ENCODE measurements at places on chromosomes 4 and X. TPM values are rescaled to one million over a fixed set of nuclear protein-coding genes. Genes with fewer than 3 reads are reported as not detected.

SMIM10 gene
- polyA plus RNA-seq = 15.0 TPM

LRIT3 gene
- 0.03 TPM for polyA plus RNA-seq

- no peak for DNase-seq
Observed at GRCh38 chr4:47469951-47470350, 6.4 kb upstream of the COMMD8 start.

DNA sequence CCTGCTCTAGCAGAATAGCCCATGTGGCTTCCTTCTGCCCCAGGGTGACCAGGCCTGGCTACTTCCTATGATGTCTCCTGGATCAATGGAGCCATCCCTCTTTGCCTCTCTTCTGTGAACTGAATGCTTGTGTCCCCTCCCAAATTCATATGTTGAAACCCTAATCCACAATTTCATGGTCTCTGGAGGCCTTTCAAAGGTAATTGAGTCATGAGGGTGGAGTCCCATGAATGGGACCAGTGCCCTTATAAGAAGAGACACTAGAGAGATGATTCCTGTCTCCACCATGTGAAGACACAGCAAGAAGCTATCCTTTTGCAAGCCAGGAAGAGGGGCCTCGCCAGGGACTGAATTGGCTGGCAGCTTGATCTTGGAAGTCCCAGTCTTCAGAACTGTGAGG lies 18.4 kb downstream of the CCKAR start:
- no peak for DNase-seq

DNA sequence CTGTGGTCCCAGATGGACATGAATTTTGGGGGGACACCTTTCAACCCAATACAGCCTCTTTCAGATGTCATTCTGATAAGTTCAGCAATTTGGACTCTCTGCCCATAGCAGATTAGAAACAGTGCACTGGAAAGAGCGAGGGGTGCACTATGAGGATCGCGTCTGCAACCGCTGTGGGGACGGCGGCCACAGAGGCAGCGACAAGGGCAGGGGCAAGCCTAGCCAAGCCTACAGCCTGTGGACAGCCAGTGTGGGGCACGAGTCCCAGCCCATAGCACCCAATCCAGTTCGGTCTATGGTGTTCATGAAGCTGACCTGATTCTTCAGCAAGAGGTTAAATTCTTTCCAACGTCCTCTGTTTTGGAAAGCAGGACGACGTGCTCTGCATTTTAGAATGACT lies 9.7 kb upstream of the NSG1 start:
- no peak for DNase-seq

- no peak for DNase-seq
Observed at GRCh38 chrX:23901060-23901459, 6.7 kb downstream of the APOO start.

GRCh38 chrX:84933956-84934556 lies 69.6 kb upstream of the APOOL start:
- DNase-seq = no peak

GRCh38 chrX:12489341-12489740 lies 301.9 kb upstream of the PRPS2 start:
- no peak for DNase-seq

GRCh38 chr4:2322227-2322626 lies 60.3 kb upstream of the MXD4 start:
- no peak for DNase-seq

DNA sequence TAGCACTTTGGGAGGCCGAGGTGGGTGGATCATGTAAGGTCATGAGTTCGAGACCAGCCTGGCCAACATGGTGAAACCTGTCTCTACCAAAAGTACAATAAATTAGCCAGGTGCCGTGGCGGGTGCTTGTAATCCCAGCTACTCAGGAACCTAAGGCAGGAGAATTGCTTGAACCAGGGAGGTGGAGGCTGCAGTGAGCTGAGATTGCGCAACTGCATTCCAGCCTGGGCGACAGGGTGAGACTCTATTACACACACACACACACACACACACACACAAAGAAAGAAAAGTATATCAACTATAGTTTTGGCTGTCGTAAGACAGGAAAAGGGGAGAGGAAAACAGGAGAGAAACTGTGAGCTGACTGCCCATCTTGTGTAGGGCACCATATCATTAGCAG lies 171.7 kb downstream of the ADAMTS3 start:
- no peak for DNase-seq

RAB9B gene
- 4.4 TPM for polyA plus RNA-seq

DNA sequence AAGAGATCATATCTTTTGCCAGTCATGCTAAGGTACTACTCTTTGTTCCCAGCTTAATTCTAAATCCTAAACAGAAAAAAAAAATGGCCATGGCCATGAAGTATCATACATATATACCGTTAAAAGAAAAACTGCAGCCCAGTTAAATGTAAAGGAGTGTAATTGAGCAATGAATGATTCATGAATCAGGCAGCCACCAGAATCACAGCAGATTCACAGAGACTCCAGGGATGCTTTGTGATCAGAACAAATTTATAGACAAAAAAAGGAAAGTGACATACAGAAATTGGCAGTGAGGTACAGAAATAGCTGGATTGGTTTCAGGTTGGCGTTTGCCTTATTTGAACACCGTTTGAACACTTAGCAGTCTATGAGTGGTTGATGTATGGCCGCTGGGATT lies 42.1 kb upstream of the PDGFC start:
- no peak for DNase-seq

- no peak for DNase-seq
Observed at GRCh38 chr4:56863441-56864139, 42.1 kb upstream of the SPINK2 start.

DNA sequence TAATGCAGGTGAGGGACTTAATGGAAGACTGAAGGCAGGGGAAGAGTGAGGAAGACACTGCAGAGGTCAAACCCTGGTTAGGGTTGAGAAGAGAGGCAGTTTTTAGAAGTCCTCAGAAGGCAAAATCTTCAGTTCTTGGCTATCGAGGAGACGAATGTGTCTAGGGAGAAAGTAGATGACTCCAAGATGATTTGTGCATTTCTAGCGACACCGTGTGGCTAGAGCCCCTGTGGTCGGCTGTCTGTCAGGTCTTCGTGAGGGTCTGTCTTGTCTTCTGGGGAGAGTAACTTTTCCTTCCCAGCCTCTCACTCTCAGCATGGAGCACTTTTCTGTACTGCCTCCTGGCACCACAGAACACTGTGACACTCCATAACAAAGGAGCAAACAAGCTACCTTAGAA lies 458.1 kb downstream of the STIM2 start:
- peak; percentile 6 for DNase-seq

- no peak for DNase-seq
Observed at GRCh38 chr4:116058129-116058528, 944.7 kb upstream of the NDST4 start.

GRCh38 chr4:84032372-84032771 lies 466.7 kb downstream of the NKX6-1 start:
- DNase-seq = no peak

DNA sequence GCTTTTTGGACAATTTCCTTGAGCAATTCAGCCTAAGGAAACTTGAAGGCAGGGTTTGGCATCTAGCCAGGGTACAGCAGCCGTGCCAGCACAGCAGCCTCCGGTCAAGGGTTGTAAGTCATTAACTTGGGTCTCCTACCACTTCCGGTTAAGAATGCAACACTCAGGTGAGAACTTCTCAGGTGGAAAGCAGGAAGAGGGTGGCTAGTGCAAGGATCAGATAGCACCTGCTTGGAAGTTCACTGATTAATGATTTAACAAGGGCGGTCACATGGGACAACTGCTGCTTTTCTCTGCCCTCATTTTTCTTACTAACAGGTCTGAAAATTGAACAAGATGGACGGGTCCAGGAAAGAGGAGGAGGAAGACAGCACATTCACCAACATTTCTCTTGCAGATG lies 30.1 kb upstream of the SCOC start:
- peak; percentile 15 for DNase-seq

GRCh38 chrX:13380211-13380610 lies 60.4 kb upstream of the ATXN3L start:
- DNase-seq = no peak

DNA sequence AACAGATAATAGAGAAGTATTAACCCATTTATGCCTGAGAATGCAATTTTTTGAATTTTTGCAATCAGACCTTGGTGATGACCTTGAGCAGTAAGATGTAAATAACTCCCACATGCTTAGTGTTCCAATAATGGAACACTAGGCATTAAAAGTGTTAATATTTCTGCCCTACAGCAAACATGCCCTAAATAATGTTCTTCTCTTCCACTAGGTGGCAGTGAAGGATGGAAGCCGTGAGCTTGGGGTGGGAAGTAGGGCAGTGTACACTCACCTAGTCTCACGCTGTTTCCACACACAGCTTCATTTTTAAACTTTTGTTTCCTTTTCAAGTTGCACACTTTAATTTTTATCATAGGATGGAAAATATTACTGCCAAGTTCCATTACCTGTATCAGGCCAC lies 613.1 kb upstream of the HS3ST1 start:
- no peak for DNase-seq

GRCh38 chrX:40687169-40687568 lies 39.8 kb upstream of the CXorf38 start:
- DNase-seq = no peak

GRCh38 chrX:39749135-39749534 lies 348.6 kb downstream of the BCOR start:
- no peak for DNase-seq

- no peak for DNase-seq
Observed at GRCh38 chr4:148975464-148975863, 533.2 kb upstream of the NR3C2 start.

DNA sequence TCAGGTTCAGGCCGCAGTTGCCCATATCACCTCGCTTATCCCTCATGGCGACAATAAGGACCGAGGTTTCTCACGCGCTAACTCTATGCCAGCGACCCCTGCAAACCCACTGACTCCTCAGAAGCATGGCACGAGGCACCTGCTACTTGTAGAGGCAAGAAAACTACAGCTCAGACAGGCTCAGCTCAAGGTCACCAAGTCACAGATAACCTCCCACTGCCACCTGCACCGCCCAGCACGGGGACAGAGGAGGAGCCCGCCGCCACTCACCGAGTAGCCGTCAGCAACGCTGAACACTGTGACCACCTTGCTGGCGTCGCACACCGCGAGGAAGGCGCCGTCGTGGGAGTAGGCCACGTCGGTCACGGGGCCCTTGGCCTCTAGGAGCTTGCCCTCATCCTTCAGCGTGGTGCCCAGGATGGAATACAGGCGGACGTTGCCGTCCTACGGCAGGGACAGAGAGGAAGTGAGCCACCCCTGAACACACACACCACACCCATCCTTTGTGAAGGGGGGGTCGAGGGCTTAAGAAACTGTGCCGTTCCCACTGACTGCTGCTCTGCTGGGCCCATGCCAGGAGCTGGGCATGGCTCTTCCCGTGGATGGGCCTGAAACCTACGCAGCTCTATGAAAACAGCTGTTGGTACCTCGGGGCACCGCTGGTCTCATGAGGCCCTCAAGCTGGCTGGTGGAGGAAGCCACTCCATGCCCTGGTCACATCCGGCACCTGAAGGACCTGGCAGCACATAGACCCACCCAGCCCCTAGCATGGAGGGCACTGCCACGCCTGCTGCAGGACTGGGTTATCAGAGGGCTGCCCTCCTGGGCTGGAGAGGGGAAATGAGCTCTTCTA lies 38.9 kb downstream of the WDR1 start:
- DNase-seq = no peak

- no peak for DNase-seq
Observed at GRCh38 chrX:44889824-44890223, 16.8 kb downstream of the KDM6A start.

XKRX gene
- not detected for polyA plus RNA-seq

MAGEA9B gene
- not detected for polyA plus RNA-seq

DNA sequence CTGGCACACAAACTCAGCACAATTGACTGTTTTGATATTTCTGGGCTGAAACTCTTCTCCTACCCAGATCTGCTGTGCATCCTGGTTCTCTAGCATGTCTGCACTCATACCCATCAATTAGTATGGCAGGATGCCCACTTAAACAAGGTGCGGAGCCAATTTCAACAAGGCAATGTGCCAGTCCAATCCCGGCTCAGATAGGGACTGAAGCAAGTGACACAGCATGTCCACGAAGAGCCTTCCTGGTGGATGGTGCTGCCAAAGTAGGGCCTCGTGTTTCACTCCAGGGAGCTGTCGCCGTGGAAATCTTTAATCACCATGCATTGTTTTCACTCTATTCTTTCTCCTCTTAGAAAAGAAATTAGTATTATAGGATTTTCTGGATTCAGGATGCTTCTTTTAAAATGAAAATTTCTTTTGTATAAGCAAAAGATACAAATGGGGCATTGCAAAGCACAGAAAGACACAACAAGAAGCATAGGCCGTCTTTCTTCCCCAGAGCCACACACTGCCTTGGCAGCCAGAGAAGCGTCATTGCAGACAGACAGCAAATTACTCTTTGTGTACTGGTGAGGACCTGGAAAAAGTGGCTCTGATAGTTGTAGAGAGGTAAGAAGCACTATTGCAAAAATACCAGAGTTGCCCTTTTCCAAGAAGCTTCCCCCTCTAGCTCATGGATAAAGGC lies 40.6 kb upstream of the LSM6 start:
- DNase-seq = no peak

DNA sequence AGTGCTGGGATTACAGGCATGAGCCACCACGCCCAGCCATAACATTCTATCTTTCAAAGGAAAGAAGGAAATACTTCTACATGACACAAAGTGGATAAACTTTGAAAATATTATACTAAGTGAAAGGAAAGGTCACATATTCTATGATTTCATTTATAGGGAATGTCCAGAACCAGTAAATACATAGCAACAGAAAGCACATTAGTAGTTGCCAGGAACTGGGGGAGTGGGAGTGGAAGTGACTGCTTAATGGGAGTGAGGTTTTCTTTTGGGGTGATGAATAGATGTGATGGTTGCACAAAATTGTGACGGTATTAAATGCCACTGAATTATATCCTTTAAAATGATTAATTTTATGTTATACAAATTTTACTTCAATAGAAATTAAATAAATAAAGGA lies 95.7 kb upstream of the IL15 start:
- no peak for DNase-seq

DNA sequence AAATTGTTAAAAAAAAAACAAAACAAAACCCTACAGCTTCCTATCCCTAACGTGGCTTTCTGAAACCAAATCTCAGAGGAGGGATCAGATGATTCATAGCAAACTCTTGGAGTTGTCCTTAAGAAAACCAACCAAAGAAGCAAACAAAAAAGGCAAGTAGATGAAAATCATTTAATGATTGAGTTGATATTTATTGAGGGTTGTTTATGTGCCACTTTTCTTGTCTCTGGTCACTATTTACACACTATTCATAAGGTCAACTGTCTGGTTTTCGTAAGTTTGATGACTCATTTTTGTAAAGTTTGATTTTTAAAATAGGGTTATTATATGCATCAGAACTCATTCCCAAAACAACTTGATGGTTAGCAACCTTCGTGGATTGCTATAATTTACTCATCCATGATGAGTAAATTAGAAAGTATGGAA lies 133.4 kb downstream of the UNC5C start:
- DNase-seq = no peak

CXCL5 gene
- polyA plus RNA-seq = 0.09 TPM

GRCh38 chr4:128528793-128529553 lies 241.4 kb upstream of the PGRMC2 start:
- DNase-seq = no peak

- no peak for DNase-seq
Observed at GRCh38 chr4:110480746-110481271, 4.9 kb downstream of the ENPEP start.

- DNase-seq = no peak
Observed at GRCh38 chr4:174131901-174132300, 151.6 kb downstream of the FBXO8 start.
